Smooth muscle cell of the brain vasculature (primary cell): ENCODE measurements at places on chromosomes 2 and 18.

DNA sequence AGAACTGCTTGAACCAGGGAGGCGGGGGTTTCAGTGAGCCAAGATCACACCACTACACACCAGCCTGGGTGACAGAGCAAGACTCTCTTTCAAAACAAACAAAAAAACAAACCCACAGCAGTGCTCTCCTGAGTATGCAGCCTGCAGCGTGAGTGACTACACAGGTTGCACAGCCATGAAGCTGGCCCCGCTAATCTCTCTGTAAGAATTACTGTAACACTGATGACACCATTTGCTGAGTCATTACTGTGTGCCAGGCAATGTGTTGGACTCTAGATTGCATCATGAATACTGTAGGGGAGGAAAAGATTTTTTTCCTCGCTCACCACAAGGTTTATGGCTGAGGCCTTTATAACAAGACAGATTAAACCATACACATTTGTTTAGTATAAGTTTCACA is 118.6 kb upstream of the ATP8B1 start:
- DNase-seq = no peak

DNA sequence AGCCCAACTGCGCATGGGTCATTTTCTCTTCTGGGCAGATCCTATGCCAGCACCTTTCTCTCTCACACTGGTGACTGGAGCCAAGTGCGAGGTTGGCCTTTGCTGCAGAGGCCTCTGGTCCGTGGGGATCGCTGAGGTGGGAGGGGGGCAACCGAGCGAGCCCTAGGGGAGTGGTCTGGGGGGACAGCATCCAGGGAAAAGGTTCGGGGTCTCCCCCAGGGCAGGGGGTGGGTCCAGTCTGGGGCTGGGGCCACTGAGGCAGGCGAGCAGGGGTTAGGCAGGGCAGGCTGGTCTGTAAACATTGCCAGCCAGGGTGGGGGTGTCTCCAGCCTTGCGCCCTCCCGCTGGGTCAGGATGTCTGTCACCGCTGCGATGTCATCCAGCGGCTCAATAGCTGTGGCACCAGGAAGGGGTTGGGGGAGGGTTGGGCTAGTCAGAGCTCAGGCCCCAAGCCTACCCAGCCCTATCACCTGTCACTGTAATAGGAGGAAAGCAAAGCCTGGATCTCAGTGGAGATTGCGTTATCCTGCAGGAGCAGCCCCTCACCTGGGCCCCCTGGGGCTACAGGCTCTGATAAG is 4.7 kb downstream of the WDR54 start:
- no peak for DNase-seq

DNA sequence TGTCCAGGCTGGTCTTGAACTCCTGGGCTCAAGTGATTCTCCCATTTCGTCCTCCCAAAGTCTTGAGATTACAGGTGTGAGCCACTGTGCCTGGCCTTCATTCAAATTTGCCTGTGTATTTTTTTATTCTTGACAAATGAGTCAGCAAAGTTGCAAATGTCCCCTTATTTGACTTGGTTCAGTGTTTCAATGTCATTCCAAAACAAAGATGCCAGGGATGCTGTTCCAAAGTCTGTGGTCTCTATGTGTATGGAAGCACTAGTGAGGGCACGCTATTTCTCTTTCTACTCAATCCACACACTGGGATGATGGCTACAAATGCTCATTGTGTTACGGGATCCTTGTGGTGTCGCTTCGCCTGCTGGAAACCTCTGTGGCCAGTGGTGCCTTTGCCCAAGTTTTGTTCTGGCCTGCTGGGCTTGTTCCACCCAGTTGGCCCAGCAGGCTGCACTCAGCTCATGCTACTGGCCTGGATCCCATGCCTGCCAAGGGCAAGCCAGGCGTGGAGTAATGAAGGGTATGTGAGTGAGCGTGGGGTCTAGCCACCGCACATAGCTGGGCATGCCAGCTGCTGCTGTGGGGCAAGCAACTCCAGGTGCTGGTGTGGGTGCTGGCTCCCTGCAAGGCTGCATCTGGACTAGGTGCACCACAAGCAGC is 35.6 kb downstream of the FBXO48 start:
- no peak for DNase-seq

DNA sequence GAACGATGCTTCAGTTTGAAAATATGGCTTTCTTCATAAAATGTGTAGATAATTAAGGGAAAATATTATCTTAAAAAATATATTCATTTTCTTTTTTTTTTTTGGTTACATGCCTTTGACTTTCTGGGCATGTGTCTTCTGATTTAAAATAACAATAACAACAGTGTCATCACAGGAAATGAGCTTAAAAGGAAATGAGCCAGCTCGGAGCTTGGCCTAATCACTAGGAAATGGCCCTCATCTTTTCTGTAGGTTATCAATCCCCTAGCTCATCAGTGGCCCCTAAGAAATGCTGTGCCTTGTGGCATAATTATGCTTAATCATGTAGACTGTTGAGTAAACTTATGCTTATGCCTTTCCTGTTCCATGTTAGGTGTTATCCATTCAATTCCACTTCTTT is 141.8 kb upstream of the FHL2 start:
- DNase-seq = no peak

- DNase-seq = no peak
These were observed 278.3 kb upstream of the LRATD1 start for GRCh38 chr2:14354231-14354630.

- no peak for DNase-seq
These were observed 101.1 kb upstream of the RAB12 start for GRCh38 chr18:8507915-8508705.

GRCh38 chr18:79642626-79643025 is 37.0 kb upstream of the CTDP1 start:
- no peak for DNase-seq

DNA sequence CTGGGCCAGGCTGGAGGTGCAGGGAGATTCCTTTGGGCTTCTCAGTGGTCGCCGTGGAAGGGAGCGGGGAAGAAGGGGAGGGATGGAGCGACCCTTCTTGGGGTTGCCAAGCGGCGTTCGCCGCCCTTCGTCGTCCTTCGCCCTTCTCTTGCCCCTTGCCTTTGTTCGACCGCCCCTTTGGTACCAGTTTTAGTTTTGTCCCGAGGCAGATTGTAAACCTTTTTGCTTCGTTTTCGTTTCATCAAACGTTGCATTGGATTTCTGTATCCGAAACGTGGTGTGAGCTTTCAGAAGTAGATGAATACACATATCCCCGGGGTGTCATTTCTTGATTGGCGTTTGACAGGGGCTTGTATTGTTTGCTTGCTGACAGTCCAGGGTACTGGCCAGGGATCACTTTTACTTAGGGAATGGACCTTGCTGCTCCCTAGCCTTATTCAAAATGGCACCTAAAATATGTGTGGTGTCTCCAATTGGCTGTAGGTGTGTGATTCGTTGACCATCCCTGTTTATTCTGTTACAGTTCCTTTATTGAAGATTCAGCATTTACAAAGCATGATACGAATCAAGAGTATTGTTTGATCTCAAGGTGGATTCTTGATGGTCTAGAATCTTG is 788 bp downstream of the USP14 start:
- DNase-seq = no peak

DNA sequence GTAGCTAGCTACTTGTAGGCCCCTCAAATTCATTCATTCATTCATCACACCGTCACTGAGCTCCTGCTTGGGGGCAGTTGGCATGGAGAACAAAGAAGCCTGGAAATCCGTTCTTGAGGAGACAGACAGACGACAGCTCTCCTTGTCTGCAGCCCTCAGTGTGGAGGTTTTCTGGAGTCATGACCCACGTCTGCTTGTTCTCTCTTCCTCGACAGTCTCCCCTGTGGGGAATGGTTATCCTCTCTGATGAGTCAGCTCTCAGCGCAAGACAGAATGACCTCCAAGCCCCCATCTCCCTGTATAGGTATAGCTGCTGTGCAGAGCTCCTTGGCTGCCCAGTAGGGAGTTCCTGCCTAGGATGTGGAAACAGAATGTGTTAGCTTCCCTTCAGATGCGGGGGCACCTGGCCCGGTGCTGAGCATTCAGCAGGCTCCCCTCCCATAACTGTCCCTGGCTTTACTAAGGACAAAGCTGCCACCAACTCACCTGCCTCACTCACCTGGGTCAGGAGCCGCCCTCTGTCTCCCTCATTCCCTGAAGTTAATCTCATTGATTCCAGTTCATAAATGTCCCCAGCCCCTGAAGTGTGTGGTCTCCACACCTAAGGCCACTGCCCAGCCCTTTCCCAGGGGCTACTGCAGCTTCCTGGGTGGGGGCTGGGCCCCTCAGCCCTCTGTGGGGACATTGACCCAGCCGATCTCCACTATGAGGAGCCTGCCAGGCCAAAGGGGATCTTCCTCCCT is 124.7 kb downstream of the ACKR3 start:
- DNase-seq = peak; percentile 21

DNA sequence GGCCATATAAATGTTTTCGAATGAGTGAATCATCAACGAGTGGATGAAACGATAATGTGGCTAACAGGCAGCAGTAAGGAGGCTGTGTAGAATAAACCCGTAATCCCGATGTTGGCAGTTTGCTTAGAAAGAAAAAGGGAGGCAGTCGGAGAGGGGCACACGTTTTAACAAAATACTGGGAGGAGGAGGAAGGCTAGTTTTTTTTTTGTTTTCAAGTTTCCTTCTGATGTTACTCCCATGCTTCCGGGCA is 476 bp upstream of the MSH2 start:
- no peak for DNase-seq

GRCh38 chr2:144522176-144522896 is 2.4 kb upstream of the ZEB2 start:
- DNase-seq = no peak

DNA sequence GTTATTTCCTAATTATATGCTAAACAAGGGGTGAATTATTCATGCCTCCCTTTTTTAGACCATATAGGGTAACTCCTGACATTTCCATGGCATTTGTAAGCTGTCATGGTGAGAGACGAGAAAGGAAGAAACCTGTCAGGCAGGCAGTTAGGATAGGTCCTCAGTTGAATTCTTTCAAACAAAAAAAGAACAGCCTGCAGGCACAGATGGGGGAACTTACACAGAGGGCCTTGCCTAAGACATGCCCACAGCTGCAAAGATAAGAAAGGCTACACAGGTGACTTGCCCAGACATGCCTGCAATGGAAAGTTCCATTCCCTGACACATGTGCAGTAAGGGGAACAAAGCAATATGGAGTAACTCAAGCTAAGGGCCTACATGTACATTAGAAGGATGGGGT is 128.1 kb downstream of the TMEM163 start:
- no peak for DNase-seq

DNA sequence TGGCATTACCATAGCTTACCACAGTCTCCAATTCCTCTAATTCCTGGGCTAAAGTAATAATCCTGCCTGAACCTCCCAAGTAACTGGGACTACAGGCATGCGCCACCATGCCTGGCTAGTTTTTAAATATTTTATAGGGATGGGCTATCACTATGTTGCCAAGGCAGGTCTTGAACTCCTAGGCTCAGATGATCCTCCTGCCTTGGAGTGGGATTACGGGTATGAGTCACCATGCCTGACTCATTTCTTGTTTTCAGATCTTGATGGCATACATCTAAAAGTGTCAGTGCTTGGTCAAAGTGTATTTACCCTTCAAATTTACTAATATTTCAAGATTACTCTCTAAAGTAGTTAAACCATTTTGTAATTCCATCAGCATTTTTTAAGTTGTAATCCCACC is 9.4 kb upstream of the SOCS6 start:
- no peak for DNase-seq

- DNase-seq = no peak
These were observed 81.7 kb downstream of the FEZ2 start for GRCh38 chr2:36516136-36516870.

GRCh38 chr18:13461936-13462335 is 243.4 kb downstream of the LDLRAD4 start:
- no peak for DNase-seq

GRCh38 chr2:213787869-213788268 is 503.6 kb downstream of the SPAG16 start:
- no peak for DNase-seq

GRCh38 chr2:174792309-174793025 is 28.2 kb upstream of the CHRNA1 start:
- no peak for DNase-seq

GRCh38 chr2:124480958-124481357 is 455.9 kb downstream of the CNTNAP5 start:
- no peak for DNase-seq

GRCh38 chr2:217356781-217357180 is 496.9 kb upstream of the TNP1 start:
- no peak for DNase-seq

DNA sequence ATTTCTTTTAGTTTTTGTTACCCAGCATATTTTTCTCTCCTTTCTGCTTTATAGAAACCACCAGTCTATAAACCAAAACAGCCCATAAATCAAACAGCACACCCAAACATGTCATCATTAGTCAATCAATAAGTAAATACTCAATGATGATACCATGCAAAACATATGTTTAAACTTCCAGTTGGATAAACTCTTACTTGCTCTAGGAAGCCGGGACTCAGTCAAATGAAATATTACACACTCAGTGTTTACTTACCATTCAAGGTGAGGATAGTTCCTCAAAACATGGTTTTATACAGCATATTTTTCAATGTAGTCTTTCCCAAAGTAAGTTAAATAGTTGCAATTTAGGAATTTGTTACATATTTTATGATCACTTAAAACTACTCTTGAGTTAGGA is 343.6 kb upstream of the NXPH2 start:
- DNase-seq = no peak

- no peak for DNase-seq
These were observed 143.5 kb downstream of the ZEB2 start for GRCh38 chr2:144376460-144376859.

DNA sequence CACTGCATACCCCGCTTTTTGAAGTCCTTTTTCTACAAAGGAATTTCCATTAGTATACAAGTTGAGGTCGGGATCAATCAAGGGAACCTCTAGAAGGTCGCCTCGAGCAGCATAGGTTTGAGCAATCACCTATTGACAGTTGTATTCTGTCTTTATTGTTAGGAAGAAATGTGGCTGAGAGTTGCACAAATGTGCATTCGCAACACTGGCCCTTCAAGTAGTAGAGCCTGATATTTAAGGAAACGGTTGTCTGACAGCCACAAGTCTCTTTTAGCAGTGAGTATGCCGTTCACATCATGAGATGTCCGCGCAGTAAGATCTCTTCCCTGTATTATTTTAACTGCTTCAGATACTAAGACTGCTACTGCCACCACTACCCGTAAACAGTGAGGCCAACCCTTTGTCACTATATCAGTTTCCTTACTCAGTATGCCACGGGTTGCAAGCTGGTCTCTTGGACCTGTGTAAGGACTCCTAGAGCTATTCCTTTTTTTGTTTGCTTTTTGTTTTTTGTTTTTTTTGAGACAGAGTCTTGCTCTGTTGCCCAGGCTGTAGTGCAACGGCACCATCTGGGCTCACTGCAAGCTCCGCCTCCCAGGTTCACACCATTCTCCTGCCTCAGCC is 10.0 kb upstream of the STARD7 start:
- DNase-seq = no peak

GRCh38 chr2:179172894-179173293 is 91.7 kb downstream of the SESTD1 start:
- DNase-seq = no peak

DNA sequence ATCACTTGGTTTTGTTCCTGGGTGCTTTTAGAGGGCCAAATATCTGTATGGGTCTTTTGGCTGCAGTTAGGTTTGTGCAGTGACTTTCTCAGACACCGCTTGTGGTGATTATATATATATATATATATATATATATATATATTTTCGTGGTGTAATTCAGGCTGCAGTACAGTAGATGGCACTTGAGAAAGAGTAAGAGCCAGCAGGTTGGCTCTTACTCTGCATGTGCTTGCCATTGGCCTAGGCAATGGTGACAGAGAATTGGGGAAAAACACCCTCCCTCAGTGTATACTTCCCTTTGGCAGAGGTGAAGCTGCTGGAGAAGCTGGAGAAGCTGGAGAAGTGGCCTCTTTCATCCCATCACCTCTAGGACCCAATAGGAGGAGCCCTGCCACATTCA is 22.2 kb upstream of the MYL1 start:
- no peak for DNase-seq

GRCh38 chr2:150759531-150759930 is 272.1 kb upstream of the RND3 start:
- no peak for DNase-seq
